ENCODE measurements at places on chromosomes 6 and 20.

DNA sequence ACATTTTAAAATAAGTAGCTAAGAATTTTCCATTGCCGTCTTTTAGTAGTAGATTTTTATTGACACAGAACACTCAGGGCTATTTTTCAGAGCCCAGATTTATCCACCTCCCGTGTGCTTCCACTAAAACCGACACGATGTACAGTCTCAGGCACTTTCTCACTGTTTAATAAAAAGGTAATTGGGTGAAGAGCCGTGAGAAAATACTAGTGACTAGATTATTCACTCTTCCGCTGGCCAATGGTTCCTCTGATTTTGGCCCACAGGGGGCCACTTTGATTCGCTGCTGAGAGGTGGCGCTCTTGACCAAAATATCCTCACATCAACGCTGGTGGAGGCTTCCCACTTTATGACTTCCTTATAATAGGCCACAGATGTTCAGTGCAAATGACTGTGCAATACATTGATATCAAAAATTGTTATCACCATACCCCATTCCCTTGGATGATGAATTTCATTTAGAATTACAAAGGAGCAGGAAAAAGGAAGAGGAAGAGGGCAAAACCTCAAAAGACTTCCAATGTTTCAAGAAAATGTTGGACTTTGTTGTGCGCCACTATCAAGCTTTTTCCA, 12.3 kb upstream of the HDDC2 start:
- peak; percentile 59 for DNase-seq

DNA sequence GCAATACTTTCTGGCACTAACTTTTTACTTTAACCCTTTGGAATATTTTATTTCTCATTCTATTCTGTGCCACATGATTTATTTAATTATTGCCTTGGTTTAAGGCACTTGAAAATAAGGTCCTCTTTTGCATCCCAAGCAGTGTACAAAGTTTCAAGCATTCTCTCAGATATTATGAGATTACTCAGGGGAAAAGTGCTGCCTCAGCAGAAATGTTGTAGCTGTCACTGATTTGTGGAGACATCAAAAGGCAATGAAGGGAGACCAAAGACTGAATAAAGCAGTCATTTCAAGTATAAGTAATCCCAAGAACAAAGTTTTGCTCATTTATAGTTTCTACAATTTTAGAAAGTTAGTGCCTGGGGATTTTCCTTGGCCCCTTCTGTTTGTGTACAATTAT, 253.0 kb downstream of the RNF144B start:
- no peak for DNase-seq

GRCh38 chr6:44737829-44738528, 350.5 kb downstream of the CDC5L start:
- DNase-seq: no peak

GRCh38 chr20:17023036-17023435, 203.8 kb upstream of the PCSK2 start:
- DNase-seq: no peak

DNA sequence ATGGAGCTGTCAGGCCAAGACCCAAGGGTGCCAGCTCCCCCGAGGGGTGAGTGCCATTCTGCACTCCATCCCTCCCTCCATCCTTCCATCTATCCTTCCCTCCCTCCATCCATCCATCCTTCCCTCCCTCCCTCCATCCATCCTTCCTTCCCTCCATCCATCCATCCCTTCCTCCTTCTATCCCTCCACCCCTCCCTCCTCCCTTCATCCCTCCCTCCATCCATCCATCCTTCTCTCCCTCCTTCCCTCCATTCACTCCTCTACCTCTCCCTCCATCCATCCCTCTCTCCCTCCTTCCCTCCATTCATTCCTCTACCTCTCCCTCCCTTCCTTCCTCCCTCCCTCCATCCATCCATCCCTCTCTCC, 41.3 kb upstream of the MRGBP start:
- no peak for DNase-seq

GRCh38 chr6:795046-795685, 102.2 kb upstream of the EXOC2 start:
- DNase-seq: no peak

GRCh38 chr20:28562510-28562898, 2695.0 kb upstream of the DEFB115 start:
- no peak for DNase-seq

DNA sequence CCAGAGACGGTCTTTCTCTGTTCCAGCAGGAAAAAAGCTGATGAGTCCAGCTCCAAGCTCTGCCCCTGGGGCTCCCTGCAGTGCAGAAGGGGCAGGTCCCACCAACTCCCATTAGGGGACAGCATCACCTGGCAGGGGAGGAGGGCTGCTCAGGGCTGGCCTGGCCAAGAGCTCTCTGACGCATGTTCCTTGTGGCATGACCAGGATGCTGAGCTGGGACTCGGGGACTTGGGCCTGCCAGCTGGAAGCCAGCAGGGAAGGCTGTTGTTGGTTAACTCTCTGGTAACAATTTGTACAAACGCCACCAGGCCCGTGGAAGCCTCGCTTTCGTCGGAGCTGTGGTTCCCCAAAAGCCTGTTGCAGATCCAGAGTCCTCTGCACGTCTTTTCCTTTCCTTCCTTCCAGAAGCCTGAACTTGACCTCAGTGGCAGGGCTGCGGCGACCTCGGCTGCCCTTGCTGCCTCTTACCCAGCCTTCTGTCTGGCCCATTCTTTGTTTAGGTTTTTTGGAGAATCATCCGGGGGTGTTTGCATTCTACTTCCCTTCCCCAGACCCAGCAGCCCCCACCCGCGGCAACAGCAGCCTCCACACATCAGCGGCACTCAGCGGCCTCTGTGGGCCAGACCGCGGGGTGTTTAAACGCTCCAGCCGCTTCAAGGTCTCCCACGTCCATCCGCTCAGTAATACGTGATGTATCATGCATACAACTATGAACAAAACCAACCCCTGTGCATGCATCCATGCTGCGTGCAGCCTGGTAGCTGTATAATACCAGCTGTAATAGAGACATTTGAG, 63.3 kb downstream of the GNAS-AS1 start:
- DNase-seq: no peak

- DNase-seq: peak; percentile 24
These were observed 38.0 kb upstream of the TOP1 start for GRCh38 chr20:40990542-40991120.

- no peak for DNase-seq
These were observed 31.1 kb upstream of the STX16 start for GRCh38 chr20:58619864-58620431.

DNA sequence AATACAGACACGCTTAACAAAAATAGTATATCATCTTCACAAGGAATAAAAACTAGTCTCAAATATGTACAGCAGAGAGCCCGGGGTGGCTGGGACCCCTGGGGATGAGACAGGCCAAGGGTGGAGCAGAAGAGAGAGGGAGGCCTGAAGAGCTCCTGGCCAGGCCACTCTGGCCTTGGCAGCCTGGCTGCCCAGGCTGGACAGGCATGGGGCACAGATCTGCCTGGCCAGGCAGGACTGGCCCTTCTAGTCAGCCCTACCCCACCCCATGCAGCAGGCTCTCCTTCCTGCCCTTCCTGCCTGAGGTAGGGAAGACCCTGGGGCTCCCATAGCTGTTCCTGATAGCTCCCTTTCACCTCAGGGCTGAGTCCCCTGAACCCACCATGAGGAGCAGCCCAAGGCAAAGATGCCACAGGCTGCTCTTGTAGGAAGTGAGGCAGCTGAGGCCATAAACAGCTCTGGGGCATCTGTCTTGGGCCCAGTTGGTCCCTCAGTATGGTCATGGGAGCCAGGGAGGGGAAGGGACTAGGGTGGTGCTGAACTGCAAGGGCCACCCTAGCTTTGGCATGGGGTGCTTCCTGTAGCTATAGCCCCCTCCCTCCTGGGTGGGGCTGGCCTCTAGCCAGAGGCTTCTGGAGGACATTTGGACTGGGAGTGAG, 27.1 kb downstream of the COX4I2 start:
- DNase-seq: no peak

DNA sequence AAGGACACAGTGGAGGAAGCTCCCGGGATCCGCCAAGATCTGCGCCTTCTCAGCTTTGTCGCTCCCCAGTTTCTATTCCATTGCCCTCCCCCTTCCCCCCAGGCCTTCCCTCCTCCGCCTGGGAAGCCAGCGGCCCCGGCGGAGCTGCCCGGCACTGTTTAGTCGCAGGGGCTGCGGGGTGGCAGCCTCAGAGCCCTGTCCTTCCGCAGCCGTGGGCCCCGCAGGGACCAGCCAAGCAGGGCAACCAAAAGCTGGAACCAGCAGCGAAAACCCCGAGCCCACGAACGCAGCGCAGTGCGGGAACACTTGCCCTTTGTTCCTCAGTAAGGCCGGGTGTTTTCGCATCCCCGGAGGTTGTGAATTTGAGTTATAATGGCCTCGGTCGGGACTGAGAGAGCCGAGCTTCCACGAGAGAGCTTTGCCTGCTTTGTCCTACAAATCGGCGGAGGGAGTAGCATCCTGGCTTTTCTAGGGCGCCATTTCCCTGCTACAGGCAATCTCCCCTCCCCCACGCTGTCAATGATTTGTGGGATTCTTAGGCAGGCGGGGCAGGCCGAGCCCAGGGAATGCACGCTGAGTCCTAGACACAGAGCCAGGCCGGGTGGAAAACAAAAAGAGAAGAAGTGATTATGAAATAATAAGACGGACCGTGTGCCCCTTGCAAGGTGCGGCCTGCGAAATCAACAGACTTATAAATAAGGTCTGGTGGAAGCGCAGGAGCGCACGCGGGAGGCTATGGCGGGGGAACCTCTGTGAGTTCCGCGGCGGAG, 4.0 kb upstream of the TUBB2B start:
- peak; percentile 74 for DNase-seq

- DNase-seq: no peak
These were observed 505.3 kb upstream of the JAG1 start for GRCh38 chr20:11178946-11179654.

DNA sequence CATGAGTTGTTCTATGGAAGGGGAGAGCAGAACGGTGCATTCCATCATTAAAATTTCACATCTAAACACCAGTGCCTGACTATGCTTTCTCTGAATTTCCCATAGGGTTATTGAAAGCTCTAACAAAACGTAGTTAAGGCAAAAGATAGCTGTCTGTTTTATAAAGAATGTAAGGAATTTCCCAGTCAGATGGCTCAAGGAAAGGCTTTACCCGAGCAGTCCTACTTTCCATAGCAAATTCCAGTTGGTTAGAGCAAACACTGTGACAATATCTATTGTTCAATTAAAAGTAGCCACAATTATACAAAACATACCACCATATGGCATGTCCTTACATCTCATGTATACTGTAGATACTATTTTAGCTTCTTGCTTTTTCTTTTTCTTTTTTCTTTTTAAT, 1059.5 kb upstream of the FLRT3 start:
- DNase-seq: no peak

- peak; percentile 33 for DNase-seq
These were observed 48.1 kb downstream of the HLA-DPB1 start for GRCh38 chr6:33123732-33124524.

DNA sequence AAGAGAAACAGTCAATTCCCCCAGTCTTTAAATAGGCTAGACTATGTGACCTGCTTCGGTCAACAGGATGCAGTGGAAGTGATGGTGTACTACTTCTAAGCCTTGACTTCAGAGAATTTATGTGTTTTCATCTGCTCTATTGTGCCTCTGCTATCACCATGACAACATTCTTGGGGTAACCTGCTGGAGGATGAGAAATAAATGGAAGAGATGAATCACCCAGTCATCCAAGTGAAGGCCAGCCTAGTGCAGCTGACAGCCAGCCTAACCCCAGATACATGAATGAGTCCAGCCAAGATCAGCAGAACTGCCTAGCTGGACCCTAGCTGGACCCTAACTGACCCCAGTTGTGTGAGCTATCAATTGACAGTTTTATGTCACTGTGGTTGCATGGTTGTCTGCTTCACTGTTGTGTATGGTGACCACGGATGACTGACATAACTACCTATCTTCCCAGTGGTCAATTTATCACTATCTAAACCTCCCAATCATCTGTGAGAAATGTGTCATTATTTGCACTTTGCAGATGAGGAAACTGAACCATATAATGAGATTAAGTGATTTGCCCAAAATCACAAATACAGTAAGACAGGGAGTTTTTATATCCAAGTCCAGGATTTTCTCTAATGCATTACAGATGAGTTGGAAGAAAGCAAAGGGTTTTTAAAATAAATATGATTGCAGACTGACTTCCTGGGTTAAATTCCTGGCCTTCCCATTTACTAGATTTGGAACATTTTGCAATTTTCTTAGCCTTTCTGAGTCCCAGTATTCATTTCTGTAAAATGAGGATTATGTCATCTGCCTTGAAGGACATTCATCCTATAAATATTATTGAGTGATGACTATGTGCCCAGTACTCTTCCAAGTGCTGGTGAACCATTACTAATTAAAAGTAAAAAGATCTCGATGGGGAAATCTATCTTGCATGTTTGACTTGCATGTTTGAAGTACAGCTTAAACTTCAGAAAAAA, 136.4 kb upstream of the PLCB4 start:
- no peak for DNase-seq

- DNase-seq: no peak
These were observed 100.0 kb upstream of the TAB2 start for GRCh38 chr6:149217466-149217888.

GRCh38 chr20:16806061-16806460, 57.9 kb downstream of the OTOR start:
- no peak for DNase-seq

DNA sequence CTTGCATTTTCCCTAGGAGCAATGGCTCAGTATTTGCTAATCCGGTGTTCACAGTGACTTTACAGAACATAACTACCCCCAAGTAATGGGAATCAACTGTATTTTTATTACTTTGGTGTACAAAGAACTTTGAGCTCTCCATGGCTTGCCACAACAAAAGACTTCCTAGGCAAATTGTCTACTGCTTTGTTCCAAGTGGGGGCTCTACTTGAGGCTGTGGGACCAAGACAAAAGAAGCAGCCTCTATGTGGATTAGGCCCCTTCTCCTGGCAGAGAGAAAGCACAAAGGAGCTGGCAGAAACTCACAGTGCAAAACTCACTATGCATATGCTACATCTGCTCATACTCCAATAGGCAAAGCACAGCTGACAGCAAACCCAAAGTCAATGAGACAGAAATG, 853 bp downstream of the WFDC8 start:
- no peak for DNase-seq

DNA sequence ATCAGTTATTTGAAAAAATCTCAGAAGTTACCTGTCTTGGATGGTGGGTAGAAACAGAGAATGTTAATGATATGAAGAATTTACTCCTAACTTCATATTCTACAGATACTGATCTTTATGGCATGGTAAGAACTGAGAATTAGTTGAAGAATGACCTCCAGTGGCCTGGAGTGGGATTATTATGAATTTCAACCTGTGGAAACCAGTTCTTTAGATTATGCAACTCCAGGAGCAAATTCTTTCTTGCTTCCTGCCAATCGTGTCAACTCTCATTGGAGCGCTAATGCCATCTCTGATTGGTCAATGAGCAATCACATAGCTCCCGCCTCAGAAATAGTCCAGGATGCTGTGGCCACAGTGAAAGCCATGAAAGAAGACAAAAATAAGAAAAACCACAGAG, 40.6 kb downstream of the LYRM2 start:
- peak; percentile 18 for DNase-seq

- no peak for DNase-seq
These were observed 21.7 kb upstream of the BNIP5 start for GRCh38 chr6:36358226-36358915.

Data from DMS79 treated with DMSO at 0.1 percent for 48 hours (cell line).